ENCODE measurements at places on chromosomes 5 and 9.

GRCh38 chr5:1231354-1231905 lies 6.2 kb downstream of the SLC6A18 start:
- DNase-seq, result no peak

GRCh38 chr9:12640866-12641636 lies 52.1 kb upstream of the TYRP1 start:
- no peak for DNase-seq

GRCh38 chr5:131994533-131995226 lies 16.8 kb downstream of the ACSL6 start:
- no peak for DNase-seq

DNA sequence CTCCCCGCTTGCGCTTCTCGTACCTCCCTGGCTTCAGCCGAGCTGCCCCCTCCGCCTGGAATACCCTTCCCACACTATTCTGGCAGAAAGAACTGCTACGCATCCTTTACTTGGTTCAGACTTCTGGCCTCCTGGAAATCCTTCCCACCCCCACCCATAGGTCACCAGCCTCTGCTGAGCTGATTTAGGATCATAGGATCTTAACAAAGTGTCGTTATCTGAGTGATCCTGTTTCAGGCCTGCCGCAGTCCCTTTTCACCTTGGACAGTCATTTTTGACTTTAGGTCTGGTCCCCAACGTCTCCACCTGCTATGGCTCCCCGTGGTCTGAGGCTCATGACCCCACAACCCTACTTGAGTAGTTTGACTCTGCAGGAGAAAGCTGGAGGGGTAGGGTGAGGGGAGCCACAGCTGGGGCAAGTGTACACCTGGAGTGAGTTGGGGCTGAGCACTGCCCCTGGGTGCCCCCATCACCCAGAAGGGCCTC lies 27.3 kb downstream of the EGR1 start:
- no peak for DNase-seq

GRCh38 chr5:103435136-103435889 lies 127.3 kb downstream of the NUDT12 start:
- DNase-seq, result no peak

DNA sequence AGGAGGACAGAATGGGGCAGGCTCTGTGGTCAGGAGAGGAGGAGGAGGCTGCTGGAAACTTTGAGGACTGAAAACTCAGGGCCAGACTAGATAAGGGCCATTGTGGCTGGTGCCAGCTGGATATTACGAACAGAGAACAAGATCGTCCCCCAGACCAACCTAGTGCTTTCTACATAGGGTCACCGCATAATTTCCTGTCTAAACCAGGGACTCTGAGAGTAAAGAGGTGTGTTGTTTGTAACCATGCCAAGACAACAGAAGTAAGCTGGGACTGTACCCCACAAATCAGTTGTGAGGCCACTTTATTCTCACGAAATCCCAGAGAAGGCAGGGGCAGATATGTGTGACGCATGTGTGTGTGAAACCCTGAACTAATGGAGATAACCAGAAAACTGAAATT lies 20.3 kb upstream of the GFPT2 start:
- DNase-seq, result no peak

DNA sequence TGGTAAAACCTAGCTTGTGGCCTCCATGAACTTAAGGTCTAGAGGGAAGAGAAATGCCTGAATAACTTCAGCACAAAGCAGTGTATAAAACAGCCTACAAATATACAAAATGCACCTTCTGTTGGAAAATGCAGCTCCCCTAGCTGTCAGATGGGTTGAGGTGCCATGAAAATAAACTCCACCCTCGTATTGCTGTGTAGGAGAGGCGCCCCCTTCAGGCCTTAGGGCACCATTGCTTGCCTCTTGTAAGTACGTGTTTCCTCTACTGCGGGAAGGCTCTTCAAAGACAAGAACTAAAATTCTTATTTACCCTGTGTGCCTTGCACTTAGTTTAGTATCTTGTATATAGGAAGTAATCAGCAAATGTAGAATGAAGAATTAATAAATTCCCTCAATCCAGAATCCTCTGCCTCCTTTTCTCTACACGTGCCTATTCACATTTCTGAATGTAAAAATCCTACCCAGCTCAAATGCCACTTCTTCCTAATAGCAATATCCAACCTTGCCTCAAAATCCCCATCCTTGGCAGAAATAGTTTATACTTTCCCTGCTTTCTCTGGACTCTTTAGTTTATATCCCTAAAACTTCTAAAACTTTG lies 393.7 kb upstream of the PDE4D start:
- no peak for DNase-seq

Data from hypothalamus (tissue), 51 donors.